ENCODE measurements at places on chromosomes 7 and 10.

GRCh38 chr10:46229144-46229563, 57.6 kb upstream of the ANTXRL start:
- DNase-seq = no peak

GRCh38 chr7:45893996-45894664, 5.8 kb downstream of the IGFBP1 start:
- no peak for DNase-seq

DNA sequence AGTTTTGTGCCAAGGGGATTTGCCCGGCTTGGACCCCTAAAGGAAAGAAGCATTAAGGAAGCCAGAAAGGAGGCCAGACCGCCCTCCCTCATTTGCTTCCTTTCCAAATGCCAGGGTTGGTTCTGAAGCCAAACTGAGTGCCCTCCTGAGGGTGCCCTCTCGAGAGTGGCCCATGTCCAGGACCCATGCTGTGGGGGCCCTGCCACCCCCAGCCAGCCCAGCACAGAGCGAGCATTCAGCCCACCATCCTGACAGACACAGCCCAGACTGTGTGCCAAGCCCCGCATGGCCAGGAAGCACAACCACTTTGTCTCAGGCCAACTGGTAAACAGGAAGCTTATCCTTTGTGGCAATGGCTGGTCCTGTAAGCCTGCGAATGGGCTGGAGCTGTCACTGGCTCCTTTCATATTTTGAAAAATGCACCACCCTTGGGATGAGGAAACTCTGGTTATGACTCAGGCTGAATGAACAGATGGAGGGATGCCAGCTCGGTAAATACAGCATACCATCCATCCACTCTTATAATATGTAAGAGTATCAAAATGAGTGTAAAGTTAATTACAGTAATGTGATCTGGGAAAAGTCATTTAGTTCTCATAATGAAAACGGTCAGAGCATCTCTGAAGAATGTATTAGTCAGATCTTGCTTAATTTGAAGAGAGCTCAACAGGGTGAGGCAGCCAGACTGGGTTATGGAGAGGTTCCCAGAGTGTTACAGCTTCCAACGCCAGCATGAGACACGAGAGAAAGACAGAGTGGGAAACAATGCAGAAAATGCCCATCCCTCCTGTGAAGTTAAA, 65.0 kb downstream of the STK17A start:
- DNase-seq = peak; percentile 99

GRCh38 chr10:124063750-124064603, 29.4 kb downstream of the CHST15 start:
- DNase-seq = peak; percentile 83

DNA sequence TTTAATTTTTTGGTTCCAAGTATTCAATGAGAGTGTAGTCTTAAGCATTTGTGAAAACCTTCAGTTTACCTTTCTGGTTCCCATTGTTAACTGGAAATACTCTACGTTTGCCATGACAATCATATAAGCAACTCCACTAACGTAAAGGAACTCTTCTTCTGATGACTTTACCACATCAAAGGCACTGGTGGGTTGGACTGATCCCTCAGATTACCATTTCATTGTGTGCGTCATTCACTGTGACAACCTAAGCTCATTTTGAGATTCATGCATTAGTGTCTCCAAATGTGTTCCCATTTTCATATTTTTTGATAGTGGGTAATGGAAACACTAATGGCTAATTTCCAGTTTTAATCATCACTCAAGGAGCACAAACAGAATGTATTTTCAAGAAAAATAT, 119.9 kb upstream of the COL1A2 start:
- DNase-seq = no peak

DNA sequence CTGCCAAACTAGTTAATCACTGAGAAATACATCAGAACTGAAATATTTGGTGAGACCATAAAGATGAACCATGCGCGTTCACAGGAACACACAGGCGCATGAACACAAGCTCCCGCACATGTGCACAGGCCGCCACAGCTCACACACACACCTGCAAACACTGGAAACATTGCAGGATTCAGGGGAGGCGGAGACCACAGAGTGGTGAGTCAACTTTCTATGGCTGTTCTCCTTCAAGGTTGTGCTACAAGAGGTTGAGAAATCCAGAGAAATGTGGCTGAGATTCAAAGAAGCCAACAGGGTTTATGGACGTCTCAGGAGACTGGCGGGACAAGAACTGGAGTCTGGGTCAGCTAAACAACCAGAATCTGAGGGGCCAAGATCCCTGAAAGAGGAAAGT, 17.8 kb downstream of the ESYT2 start:
- DNase-seq = peak; percentile 96

DNA sequence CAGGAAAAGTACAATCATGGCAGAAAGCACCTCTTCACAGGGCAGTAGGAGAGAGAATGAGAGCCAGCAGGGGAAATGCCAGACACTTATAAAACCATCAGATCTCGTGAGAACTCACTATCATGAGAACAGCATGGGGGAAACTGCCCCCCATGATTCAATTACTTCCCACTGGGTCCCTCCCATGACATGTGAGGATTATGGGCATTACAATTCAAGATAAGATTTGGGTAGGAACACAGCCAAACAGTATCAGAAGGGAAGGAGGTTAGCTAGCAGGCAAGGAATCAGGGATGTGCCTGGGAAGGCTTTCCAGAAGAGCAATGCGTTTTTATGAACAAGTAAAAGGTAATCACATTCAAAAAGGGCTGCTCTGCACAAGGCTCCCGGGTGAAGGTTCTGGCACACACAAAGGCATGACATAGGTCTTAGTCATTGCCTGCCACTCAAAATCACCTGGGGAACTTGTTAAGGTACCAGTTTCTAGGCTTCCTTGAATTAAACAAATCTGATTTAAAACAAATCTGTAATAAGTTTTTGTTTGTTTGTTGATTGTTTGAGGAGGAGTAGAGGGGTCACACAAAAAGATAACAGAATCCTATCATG, 40.9 kb downstream of the BMPER start:
- no peak for DNase-seq

DNA sequence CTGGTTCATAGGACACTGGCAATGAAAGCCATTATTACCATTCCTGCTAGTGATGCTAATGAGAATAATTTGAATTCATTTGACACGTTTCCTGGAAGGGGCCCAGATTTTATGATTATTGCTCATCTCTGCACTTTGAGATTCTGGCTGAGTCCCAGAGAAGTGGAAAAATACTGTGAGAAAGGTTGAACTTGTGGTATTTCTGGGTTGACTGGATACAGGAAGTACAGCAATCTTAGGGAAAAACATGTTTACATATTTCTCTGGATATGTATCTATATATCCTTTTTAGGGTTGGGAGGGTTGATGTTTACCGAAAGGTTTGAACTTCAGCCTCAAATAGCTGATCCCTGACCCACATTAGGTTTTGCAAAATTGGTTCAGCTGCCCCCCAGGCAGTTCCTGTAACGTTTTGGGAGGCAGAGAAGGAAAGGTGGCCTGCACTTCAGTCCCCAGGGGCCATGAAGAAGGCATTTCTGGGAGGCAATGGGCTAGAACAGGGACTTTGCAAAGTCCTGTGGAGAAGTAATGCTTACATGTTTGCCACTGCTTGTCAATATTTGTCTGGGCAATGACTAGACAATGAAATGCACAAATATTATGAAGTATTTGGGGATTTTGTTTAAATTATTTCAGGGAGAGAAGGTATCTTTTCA, 253.7 kb upstream of the PITRM1 start:
- peak; percentile 91 for DNase-seq

- no peak for DNase-seq
These were observed 233.6 kb downstream of the SH2D4B start for GRCh38 chr10:80771285-80771684.

GRCh38 chr10:131249238-131249954, 62.1 kb downstream of the TCERG1L start:
- no peak for DNase-seq

GRCh38 chr7:93921607-93922566, at the start of gene GNG11:
TSS of gene GNG11 (plus strand) at chr7:93921735. CDS start at chr7:93922138, 403 bp downstream.
- DNase-seq = peak; percentile 68

DNA sequence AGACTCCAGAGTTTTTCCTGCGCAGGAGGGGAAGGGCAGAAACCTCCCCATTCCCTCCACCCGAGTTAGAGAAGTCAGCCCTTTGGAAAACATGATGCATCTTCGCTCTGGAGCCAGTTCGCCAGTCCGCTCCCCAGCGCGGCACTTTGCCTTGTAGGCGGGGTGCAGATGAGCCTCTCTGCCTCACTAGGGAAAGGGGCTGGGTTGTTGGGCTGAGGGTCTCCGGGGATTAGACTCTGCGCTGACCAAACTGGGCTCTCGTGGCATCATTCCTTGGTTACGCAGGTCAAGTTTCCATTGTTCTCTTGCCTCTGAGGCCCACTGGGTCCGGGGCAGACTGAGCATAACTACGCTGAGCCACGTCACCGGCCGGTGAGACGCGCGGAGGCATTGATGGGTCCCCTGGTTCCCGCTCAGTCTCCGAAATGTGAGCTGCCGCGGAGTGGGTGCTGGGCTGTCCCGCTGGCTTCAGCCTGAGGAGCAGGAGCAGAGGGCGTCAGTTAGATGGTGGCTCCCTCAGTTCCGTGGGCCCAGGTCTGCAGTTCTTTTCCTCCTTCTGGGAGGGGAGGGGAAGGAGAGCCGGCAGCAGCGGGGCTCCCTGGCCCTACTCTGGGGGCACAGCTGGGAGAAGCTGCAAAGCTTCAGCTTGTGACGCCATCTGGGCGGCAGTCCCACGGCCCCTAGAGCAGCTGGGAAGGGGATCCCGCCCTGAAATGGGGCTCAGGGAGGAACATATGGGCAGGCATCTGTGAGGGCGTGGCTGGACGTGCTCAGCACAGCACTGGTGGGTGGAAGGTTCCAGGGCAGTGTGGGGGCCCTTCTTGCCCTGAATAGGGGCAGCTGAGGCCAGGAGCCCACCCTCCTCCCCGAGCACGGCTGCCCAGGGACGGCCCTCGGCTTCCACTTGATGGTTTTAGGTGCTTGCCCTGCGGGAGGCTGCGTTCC, 121.3 kb upstream of the BTBD16 start:
- DNase-seq = no peak
